ENCODE measurements at places on chromosomes 5 and 9.

DNA sequence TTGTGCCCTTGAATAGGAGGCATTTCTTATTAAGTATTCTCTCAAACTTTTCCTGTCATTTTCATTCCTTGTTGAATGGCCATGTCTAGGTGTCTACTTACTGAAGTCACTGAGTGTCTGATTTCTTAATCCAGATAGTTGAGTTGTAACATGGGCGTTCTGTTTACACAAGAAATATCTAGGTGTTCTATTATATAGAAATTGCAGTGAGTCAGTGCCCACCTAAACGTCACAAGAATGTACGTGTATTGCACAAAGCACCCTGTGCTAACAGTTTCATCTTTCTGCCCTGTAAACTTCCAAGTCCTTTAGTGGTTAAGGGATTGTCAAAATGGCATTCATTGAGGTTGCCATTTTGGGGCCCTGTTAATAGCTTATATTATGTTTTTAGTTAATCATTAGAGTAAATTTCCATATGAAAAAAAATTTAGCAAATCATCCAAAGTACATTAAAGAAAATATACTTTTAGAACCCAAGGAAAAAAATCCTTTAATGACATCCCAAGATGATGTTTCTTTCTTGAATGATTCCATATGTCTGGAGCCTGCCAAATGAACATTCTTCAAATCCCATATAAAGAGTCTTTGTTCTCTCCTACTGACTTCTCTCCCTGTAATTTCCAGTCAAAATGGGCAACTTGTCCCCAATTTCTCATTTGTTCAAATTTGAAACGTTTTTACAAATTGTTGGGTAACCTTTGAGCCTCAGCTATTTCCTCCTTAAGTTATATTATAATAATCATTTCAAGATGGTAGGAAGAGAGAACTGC, 114.2 kb downstream of the GOLPH3 start:
- DNase-seq = no peak

DNA sequence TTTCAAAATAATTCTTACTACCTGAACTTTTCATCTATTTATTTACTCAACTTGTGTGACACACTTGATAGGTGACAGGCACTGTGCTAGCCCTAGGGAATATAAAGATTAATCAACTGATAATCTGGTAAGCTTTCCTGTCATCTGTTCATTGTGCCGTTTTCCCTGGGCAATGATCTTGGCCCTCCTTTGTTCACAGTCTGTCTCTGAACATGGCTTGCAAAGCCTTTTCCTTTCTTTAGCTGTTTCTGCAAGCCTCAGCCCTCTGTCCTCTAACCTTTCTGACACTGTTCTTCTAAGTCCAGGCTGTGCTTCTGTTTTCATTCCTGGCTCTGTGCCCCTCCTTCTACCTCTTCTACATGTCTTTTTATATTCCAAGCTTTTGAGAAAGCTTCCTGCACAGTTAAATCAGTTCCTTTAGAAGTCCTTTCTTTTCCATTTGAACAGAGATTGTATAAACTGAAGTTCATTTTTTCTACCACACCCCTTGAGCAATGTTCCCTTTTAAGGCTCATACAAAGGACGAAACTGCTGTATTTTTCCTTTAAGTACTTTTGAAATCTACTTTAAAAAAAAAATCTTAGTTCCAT, 803.0 kb upstream of the ZNF608 start:
- DNase-seq = no peak

GRCh38 chr5:181215997-181216989, 6.8 kb upstream of the TRIM41 start:
- DNase-seq = no peak

GRCh38 chr5:117665121-117665520, 1090.5 kb upstream of the SEMA6A start:
- DNase-seq = no peak

- DNase-seq = no peak
Observed at GRCh38 chr5:37859805-37860204, 20.0 kb upstream of the GDNF start.

DNA sequence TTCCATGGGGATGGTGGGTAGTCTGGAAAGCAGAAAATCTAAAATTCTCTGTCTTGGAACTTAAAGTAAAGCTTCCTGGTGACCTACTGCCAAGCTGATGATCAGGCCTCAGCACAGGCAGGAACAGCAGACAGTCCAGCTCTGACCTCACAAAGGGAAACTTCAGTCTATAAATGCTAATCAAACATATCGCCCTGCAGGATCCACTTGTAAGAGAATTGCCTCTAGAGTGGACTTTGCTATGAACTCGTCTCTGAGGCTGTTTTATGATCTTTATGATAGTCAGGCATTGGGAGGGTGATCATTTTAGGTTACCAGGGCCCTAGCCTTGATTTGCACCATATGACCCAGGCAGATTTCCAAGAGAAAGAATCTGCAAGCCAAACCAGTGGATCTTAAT, 67.6 kb upstream of the SELENOP start:
- no peak for DNase-seq

- DNase-seq = no peak
Observed at GRCh38 chr9:2378266-2378665, 243.3 kb upstream of the VLDLR start.

DNA sequence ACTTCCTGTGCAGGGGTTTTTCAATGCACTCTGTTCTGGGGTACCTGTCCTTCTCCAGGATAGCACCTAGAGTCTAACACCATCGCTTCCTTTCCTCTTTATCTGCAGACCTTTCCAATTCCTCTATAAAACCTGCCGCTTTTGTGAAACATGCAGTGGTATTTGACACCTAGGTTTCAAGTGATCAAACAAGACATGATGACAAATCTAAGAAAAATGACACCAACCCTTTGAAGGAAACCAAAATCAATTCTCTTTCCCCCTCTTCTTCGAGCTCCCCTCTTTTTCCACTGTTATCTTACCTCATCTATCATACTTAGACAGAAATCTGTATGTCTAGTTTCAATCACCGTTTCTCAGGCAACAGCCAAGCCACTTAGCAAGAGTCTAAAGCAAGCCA, 25.6 kb upstream of the RANBP17 start:
- no peak for DNase-seq

DNA sequence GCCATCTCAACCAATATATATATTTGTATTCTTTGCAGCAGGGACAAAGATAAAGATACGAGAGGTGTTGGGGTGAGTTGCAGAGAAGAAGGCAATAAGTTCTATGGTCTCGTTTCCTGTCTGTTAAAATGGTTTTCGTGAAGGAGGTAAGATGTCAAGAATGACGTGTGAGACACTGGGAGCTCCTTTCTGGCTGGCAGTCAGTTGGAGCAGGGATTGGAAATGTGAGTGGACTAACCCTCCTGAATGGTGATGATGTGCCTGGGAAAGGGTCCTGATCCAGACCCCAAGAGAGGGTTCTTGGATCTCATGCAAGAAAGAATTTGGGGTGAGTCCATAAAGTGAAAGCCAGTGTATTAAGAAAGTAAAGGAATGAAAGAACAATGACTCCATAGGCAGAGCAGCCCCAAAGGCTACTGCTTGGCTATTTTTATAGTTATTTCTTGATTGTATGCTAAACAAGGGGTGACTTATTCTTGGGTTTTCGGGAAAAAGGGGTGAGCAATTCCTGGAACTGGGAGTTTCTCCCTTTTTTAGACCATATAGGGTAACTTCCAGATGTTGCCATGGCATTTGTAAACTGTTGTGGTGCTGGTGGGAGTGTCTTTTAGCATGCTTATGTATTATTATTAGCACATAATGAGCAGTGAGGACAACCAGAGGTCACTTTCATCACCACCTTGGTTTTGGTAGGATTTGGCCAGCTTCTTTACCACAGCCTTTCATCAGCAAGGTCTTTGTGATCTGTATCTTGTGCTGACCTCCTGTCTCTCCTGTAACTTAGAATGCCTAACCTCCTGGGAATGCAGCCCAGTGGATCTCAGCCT, 53.7 kb downstream of the SPATA31C2 start:
- no peak for DNase-seq

- DNase-seq = no peak
Observed at GRCh38 chr5:6485441-6485840, 36.8 kb downstream of the UBE2QL1 start.

- no peak for DNase-seq
Observed at GRCh38 chr5:134111741-134112647, 2.5 kb upstream of the TCF7 start.

All from nucleus accumbens (tissue), 56 donors.